ENCODE measurements at places on chromosomes 3 and 15.

- DNase-seq: no peak
These were observed at the start of gene XIRP1 for GRCh38 chr3:39192490-39193092. TSS of gene XIRP1 (minus strand) at chr3:39192595. CDS start at chr3:39189445, 3,150 bp downstream.

GRCh38 chr3:25820366-25820765, 30.5 kb downstream of the OXSM start:
- DNase-seq: no peak

- DNase-seq: no peak
These were observed 294.9 kb downstream of the LPP start for GRCh38 chr3:188448813-188449212.

- no peak for DNase-seq
These were observed 540.2 kb downstream of the NAALADL2 start for GRCh38 chr3:175399156-175399840.

GRCh38 chr3:127351775-127352350, 64.0 kb upstream of the PRR20G start:
- DNase-seq: no peak

DNA sequence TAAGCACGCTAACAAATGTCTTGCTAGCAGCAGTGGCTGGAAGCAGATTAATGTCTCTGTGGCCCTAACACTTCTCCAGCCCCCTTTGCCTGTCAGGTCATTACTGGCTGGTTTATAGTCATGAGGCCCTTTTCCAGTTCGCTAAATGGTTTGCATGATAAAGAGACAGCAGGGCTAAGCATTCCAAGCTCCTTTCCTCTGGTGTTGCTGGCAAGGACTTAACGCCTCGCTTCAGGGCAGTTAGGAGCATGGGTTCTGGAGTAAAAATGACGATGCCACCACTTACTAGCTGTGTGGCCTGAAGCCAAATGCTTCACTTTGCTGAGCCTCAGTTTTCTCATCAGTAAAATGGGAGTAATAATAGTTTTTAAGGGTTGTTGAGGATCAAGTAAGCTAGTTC, 185.9 kb downstream of the MEGF11 start:
- DNase-seq: no peak

DNA sequence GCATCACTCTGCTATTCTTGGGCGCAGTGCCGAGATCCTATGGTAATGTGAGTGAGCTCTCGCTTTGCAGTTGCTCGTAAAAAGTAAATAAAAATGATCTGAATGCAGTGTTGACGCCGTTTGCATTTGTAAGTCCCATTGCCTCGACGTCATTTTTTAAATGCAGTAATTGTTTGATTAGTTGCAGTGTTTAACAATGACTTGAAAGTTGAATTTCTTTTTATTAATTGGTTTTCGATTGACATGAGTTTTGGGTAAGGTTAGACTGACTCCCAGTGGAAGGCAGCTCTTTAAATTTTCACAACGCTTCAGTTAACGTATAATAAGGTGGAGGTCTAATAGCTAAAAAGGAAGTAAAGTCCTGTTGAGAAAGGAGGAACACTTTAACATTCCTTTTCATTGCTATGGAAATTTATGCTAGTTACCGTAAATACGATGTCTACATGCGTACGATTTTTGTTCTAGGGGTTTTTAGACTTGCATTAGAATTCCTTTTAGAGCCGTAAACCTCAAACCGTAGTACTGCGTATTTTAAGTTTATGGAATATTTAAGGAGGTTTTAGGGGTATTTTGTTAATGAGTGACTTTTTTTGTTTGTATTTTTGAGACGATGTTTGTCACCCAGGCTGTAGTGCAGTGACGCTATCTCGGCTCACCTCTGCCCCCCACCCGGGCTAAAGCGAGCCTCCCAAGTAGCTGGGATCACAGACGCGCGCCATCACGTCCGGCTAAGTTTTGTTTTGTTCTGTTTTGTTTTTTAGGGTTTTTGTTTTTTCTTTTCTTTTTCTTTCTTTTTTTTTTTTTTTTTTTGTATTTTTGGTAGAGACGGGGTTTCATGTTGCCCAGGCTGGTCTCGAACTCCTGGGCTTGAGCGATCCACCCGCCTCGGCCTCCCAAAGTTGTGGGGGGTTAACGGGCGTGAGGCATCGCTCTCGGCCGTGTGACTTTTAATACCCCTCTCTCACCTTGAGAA, 1.4 kb downstream of the MORF4L1 start:
- no peak for DNase-seq

GRCh38 chr15:78879517-78880241, 7.0 kb downstream of the MORF4L1 start:
- DNase-seq: no peak

DNA sequence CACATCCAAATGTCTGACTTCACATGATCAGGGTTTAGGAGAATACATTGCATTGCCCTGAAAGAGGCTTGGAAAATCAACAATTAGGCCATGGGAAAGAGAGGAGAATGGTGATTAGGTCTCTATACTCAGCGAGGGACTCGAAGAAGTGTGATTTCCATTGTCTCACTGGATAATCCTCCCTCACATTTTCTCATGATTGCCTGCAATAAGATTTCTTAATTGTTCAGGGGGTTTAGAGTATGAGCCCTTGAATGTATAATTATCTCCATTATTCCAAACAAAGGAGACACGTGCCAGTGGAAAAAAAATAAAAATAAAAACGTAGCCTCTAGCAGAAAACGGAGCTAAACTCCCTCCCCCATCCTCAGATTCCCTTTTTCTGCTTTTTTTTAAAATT, 173.2 kb downstream of the TPRG1 start:
- no peak for DNase-seq

- no peak for DNase-seq
These were observed 385.9 kb downstream of the RAP2B start for GRCh38 chr3:153547970-153548369.

DNA sequence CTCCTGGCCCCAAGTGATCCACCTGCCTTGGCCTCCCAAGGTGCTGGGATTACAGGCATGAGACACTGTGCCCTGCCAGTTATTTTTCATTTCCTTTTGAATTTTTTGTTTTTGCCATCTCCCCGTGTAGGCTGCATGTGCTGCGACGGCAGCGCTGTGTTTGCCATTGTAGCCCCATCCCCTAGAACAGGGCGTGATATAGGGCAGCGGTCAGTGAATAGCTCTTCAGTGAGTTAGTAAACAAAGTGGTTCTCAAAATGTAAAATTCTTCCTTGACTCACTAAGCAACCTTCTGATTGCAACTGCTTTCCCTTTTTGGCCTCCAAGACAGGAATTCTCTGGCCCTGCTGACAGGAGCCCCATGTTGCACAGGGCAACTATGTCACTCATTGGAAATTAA, 138.1 kb upstream of the CTDSPL start:
- no peak for DNase-seq
